ENCODE measurements at places on chromosomes 1 and 21.

- no peak for DNase-seq
Measured at GRCh38 chr1:231964241-231964640, 337.7 kb downstream of the DISC1 start.

GRCh38 chr1:20090119-20090518 is 20.1 kb downstream of the PLA2G5 start:
- no peak for DNase-seq

DNA sequence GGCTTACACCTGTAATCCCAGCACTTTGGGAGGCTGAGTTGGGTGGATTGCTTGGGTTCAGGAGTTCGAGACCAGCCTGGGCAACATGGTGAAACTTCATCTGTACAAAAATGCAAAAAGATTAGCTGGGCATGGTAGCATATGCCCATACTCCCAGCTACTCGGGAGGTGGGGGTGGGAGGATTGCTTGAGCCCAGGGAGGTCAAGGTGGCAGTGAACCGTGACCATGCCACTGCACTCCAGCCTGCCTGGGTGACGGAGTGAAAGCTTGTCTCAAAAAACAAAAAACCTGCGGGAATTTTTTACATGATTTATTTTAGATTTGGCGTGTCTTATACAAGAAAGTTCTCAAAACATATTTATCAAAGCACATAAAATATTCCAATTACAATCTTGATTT is 27.8 kb upstream of the MTR start:
- DNase-seq = no peak

DNA sequence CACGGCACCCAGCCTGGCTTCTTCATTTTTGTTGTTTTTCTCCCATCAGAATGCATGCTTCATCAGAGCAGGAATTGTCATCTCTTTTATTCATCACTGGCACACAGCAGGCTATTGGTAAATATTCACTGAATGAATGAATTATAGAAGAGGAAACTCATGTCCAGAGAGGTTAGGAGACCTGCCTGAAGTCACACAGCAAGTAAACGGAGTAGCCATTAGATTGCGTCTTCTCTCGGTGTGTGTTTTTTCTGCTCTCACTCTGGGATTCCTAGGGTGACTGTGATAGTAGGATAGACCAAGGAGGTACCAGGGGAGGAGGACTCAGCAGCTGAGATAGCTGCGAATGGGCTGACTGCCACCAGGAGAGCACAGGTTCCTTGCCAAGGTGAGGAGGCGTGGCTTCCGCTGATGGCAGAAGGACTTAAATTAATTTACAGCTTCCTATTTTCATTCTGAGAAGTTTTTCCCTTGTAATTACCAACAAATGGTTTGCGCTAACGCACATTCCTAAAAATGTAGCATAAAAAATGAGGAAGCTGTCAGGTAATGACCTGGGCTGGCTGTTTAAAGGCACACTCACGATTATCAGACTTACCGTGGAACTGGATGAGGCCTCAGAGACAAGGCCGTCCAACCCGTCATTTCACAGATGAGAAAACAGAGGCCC is 4.5 kb upstream of the NCMAP start:
- DNase-seq = no peak

- DNase-seq = no peak
Measured at GRCh38 chr1:47412437-47412836, 3.6 kb upstream of the FOXE3 start.
